ENCODE measurements at places on chromosomes 5 and 9.

- no peak for DNase-seq
These were observed 7.5 kb downstream of the OBP2B start for GRCh38 chr9:133201424-133202144.

GRCh38 chr5:84599964-84600363, 215.3 kb upstream of the EDIL3 start:
- DNase-seq = no peak

GRCh38 chr9:37575001-37575400, 1.2 kb downstream of the FBXO10 start:
- peak; percentile 8 for DNase-seq

- DNase-seq = no peak
These were observed 464.3 kb downstream of the GADD45G start for GRCh38 chr9:90069085-90069484.

- no peak for DNase-seq
These were observed 71.3 kb downstream of the COL5A1 start for GRCh38 chr9:134712926-134713325.

DNA sequence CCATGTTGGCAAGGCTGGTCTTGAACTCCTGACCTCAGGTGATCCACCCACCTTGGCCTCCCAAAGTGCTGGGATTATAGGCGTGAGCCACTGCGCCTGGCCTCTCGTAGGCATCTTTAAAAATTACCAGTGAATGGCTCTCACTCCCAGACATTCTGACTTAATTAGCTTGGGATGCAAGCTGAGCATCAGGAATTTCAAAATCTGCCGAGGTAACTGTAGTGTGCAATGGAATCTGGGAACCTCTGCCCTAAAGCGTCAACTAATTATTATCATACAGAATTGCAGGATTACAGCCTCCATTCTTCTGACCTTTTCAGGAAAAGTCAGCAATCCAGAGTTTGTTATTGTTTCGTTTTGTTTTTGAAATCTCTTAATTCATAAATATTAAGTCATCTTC, 213.4 kb upstream of the DMAC1 start:
- no peak for DNase-seq

GRCh38 chr5:88539026-88539425, 270.4 kb upstream of the TMEM161B start:
- DNase-seq = no peak

DNA sequence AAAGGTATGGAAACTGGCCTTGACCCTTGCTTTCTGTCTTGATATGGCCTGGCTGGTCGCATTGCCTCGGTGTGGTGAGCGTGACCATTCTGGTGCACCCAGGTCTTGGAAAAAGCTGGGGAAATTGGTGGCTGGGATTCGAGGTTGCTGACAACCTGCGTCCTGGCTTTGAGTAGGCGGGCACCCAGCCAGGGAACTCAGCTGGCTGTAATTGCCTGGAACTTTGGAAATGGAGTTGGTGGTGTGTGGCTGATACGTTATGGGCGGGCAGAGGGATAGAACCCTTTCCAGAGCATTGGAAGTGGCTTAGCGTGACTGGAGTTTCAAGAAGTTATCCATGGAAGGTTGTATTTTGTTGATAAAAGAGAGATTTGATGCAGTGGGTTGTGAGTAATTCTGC, 35.2 kb downstream of the KCNMB1 start:
- DNase-seq = no peak

GRCh38 chr5:109619021-109619460, 70.7 kb upstream of the MAN2A1 start:
- DNase-seq = no peak

- DNase-seq = no peak
These were observed 471.3 kb downstream of the LRRC70 start for GRCh38 chr5:63049935-63050334.

GRCh38 chr9:26779062-26779461, 113.5 kb downstream of the CAAP1 start:
- no peak for DNase-seq

All from endothelial cell of umbilical vein (primary cell).